ENCODE measurements at places on chromosomes 1 and 21.

DNA sequence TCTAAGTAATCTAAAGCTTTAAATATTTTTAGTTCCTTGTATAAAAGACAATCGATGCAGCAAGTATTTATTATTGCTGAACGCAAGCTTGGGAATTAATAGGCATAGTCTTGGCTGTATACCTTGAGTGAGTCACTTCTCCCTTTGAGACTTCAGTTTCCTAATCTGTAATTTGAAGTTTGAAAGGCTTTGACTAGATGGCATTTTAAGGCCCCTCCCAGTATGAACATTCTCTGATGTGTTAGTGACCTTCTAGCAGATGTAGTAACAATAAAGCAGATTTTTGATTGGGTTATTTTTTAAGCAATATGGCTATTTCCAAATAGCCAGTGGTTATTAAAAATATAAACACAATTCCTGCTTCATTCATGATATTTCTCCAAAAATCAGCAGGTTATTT is 58.2 kb downstream of the DUSP10 start:
- DNase-seq: no peak

GRCh38 chr21:41848958-41849580 is 30.1 kb downstream of the PRDM15 start:
- no peak for DNase-seq

- no peak for DNase-seq
These were observed 633.7 kb downstream of the LRRIQ3 start for GRCh38 chr1:73564294-73564693.

- DNase-seq: no peak
These were observed 60.2 kb downstream of the POU2F1 start for GRCh38 chr1:167280912-167281311.

- DNase-seq: no peak
These were observed 234.1 kb upstream of the VAMP3 start for GRCh38 chr1:7536891-7537591.

- DNase-seq: no peak
These were observed 36.6 kb upstream of the PIGC start for GRCh38 chr1:172480431-172480830.

GRCh38 chr1:12113433-12114339 is 50.6 kb downstream of the TNFRSF8 start:
- no peak for DNase-seq

DNA sequence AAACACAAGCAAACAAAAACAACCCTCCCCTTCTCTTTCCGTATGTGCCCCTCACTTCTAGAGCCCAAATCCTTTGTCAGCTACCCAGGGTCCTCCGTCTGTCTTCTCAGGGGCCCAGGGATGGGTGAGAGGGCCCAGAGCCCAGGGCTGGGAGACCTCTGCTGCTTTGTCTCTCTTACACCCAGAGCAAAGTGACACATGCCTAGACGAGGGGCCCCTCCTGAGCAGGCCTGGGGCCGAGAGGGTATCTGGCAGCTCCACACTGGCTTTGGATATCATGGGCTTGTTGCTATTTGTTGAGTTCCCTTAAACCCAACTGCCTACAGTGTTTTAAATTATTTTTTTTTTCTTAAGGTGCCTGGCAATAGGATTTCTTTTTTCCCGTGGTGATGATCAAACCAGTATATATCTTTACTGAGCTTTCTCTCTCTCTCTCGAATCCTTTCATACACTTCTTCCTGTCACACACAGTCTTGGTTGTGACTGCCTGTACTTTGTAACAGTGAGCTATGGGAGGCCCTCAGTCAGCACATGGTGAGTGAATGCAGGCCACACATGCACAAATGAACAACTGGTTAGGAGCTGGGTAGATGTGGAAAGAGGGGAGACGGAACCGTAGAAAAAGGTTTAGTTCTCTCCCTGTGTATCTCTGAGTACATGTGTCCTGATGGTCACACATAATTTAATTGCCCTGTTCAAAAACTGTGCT is 14.5 kb downstream of the RASSF5 start:
- DNase-seq: no peak

- DNase-seq: no peak
These were observed 10.1 kb upstream of the ELAVL4 start for GRCh38 chr1:50098591-50099021.

- no peak for DNase-seq
These were observed 160.5 kb downstream of the PDE4B start for GRCh38 chr1:65953170-65953569.

DNA sequence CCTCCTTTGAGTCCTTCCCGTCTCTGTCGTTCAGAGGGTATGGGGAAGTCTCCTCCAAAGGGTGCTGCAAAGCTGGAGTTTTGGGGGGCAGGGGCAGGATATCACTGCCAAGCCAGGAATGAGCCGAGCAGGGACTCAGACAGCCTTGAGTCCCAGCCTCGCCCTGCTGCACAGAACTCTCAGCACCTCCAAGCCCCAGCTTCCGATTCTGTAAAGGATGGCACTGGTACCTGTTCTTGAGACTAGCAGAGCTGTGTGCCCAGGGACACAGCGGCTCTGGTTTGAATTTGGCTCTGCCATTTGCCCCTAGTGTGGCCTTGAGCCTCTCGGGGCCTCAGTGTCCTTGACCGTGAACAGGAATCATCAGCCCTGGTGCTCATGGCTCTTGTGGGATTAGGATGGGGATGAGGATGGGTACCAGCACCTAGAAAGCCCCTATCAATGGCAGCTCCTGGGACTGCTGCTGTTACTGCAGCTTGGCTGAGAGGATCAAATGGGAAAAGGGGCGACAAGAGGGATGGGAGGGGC is 1.5 kb upstream of the FBLIM1 start:
- no peak for DNase-seq

DNA sequence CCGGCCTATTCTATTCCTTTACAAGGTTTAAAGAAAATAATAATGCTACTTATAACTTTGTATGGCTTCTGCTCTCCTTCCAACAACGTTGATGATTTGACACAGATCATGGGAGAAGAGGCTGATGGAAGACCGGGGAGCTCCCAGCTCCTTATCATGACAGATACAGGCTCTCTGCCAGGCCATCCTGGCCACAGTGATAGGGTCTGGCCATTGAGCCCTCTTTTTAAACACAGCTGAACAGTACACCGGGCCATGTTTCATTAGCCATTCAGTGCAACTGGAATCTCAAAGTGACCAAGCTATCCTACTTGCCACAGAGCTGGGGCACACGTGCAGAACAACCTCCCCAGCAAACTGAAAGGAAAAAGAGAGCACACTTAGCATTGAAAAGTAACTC is 34.9 kb downstream of the DNAJC11 start:
- no peak for DNase-seq

- DNase-seq: no peak
These were observed 69.1 kb upstream of the JUN start for GRCh38 chr1:58852731-58853485.

DNA sequence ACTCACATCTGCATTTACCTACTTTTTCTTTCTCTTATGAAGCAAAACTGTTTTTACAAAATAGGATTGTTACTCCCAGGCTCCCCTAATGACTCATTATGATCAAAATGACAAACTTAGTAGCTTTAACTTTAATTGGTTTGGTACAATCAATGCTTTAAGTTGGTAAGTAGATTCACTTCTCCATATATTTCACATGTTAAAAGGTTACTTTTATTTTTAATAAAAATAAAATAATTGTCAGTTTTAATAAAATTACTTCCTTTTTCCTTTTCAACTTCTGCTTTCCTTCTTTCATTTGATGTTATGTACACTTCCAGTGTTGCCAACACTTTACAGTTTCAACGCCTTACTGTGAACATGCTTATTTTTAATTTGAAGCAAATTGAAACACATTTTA is 477.6 kb downstream of the SETD4 start:
- no peak for DNase-seq

- DNase-seq: no peak
These were observed 16.4 kb downstream of the ATP5PO start for GRCh38 chr21:33899199-33899598.

DNA sequence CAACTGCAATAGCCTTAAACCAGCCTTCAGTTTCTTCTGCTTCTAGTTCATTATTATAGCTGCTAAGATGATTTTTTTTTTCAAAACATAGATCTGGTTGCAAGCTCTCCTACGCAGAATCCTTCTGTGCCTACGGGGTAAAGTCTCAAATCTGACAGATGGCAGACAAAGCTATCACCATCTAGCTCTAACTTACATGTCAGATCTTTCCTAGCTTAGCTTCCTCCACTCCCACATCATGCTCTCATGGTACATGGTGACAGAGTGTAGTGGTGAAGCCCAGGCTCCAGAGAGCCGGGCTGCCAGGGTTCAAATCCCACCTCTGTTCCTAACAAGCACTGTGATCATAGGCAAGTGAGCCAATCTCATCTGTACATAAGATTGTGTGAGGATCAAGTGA is 24.2 kb upstream of the GUCA2B start:
- no peak for DNase-seq

DNA sequence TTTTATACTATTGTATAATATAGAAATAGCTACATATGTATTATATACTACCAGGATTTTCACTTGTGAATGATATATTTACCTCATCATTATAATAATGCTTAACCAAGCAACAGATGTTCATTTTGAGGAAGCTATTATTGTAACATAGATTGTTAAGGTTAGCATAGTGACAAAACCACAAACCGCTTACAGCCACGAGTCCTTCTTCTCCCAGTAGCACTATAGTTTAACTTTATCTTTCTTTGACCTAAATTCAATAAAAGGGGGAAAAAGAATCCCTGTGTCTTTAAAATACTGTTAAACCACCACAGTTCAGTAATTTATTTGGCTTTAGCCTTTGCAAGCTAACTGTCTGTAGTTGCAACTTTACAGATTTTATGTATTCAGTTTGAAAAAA is 1039.4 kb upstream of the B3GALT2 start:
- no peak for DNase-seq

DNA sequence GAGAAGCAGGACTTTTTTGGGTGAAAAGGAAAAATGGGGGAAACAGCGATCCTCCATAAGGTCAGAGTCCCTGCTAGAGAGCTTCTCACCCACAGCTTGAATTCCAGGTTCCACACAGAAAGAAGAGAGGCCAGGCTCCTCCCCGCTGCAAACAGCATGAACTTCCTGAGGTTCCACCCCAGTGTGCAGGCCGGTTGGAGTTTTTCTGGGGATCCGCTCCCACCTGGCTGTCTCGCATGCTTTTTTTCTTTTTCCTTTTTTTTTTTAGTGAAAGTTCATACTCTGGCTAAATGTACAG is 595.1 kb upstream of the ZP4 start:
- DNase-seq: no peak

- no peak for DNase-seq
These were observed 36.4 kb upstream of the ARHGEF10L start for GRCh38 chr1:17503146-17503545.

GRCh38 chr1:22930240-22930912 is 42.3 kb downstream of the LACTBL1 start:
- no peak for DNase-seq

GRCh38 chr1:242522304-242522945 is 2.1 kb downstream of the PLD5 start:
- no peak for DNase-seq

GRCh38 chr21:14454016-14455009 is 71.4 kb upstream of the HSPA13 start:
- DNase-seq: no peak

GRCh38 chr1:208240662-208241355 is 3.4 kb downstream of the PLXNA2 start:
- no peak for DNase-seq

DNA sequence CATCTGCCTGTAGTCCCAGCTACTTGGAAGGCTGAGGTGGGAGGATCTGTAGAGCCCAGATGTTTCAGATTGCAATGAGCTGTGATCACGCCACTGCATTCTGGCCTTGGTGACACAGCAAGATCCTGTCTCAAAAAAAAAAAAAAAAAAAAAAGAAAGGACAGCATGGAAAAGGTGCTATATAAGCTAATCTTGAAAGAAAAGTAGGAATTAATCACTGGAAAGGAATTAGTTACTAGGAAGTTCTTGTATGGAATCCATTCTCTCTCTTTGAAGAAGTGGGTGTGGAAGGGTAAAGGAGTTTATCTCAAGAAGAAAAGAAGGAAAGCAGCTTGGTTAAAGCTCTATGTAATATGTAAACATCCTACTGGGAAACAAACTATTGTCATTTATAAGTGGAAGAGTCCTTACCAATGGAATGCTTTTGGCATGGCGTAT is 339.2 kb downstream of the DPYD start:
- DNase-seq: no peak

DNA sequence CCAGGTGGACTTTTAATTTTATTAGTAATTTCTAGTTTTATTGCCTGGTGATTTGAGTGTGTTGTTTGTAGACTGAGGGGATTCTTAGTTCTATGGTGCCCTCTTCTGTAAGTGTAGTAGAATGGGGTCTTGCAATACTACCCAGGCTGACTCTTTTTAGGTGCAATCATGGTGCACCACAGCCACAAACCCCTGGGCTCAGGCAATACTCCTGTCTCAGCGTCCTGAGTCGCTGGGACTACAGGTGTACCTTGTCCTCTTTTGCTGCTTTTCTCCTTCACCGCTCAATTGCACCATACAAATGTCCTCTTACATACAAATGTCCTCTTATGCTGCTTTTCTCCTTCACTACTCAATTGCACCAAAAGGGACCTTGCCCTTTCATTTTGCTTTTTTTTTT is 43.1 kb downstream of the SCP2 start:
- no peak for DNase-seq

GRCh38 chr21:21436012-21436534 is 437.9 kb downstream of the NCAM2 start:
- no peak for DNase-seq

DNA sequence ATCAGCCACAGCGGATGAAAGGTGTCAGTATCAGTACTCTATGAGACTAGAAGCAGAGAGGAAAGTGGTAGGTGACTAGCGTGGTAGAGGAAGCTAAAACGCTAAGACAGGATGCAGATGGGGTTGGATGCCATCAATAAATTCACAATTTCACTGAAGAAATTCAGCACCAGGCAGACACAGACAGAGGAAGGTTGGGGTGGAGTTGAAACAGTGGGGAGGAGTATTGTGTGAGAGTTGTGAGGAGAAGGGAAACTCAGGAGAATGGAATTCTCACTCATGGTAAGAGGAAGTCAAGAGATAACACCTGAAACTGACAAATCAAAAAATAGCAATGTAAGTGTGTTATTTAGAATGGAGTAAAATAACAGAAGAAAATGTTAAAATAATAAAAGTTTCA is 208.5 kb upstream of the DAB1 start:
- DNase-seq: no peak

- no peak for DNase-seq
These were observed 26.3 kb downstream of the PRDX6 start for GRCh38 chr1:173503391-173503790.

DNA sequence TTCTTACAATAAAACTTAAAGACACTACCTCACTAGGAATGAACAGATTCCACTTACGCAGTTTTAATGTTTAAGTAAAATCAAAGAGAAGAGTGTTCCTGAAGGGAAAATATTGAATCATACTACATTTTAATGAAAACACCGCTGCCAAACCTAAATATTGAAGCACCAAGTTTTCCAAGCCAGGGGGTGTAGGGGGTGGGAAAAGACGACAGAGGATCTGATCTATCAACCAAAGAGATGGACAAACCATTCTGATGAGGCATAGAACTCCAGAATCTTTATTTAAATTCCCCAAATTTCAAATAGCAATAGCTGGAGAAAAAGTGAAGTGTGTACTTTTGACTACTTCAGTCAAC is 1.2 kb downstream of the ELK4 start:
- DNase-seq: no peak

- DNase-seq: no peak
These were observed 32.4 kb downstream of the KIF1B start for GRCh38 chr1:10242811-10243210.
